Left ventricle myocardium inferior (tissue), 1 donor: ENCODE measurements at places on chromosomes 6 and 20. TPM values are rescaled to one million over a fixed set of nuclear protein-coding genes. Genes with fewer than 3 reads are reported as not detected.

The DPPA5 gene
- total RNA-seq, result not detected

The TRIM10 gene
- total RNA-seq, result not detected

The UBD gene
- total RNA-seq, result not detected

The LAMA4 gene
- 103 TPM for total RNA-seq

The ERVFRD-1 gene
- not detected for total RNA-seq

The DLGAP4 gene
- total RNA-seq, result 51.7 TPM

The HLA-F gene
- total RNA-seq, result 29.4 TPM

The MYH7B gene
- 253 TPM for total RNA-seq

The MYB gene
- total RNA-seq, result 0.08 TPM

The CYP24A1 gene
- not detected for total RNA-seq

The ESR1 gene
- 1.6 TPM for total RNA-seq

The BHLHE23 gene
- not detected for total RNA-seq

The HSPA12B gene
- total RNA-seq, result 12.5 TPM

The ADGRF5 gene
- 42.1 TPM for total RNA-seq

The PTK6 gene
- total RNA-seq, result not detected

The CFAP61 gene
- total RNA-seq, result 54.8 TPM

The XKR7 gene
- total RNA-seq, result not detected

The BPI gene
- total RNA-seq, result not detected

The FAM209B gene
- total RNA-seq, result 0.47 TPM

The CDSN gene
- total RNA-seq, result not detected

The TCP11 gene
- not detected for total RNA-seq

The BTN1A1 gene
- not detected for total RNA-seq

The LAMA5 gene
- total RNA-seq, result 70.9 TPM

The CCDC167 gene
- 28.1 TPM for total RNA-seq

The FAM209A gene
- not detected for total RNA-seq

The DACT2 gene
- 2.3 TPM for total RNA-seq

The ARMC2 gene
- total RNA-seq, result 14.0 TPM

The TAGAP gene
- 1.2 TPM for total RNA-seq

The LHFPL5 gene
- total RNA-seq, result not detected

The SLC22A2 gene
- total RNA-seq, result not detected

The PACRG gene
- total RNA-seq, result 10.5 TPM

The DEFB124 gene
- not detected for total RNA-seq

The EYS gene
- total RNA-seq, result 0.08 TPM

The TGM3 gene
- total RNA-seq, result not detected

The EFCAB8 gene
- total RNA-seq, result not detected

The OR2B6 gene
- total RNA-seq, result not detected

The KCNK15 gene
- total RNA-seq, result 0.33 TPM

The SLC12A5 gene
- total RNA-seq, result not detected

The ZC3H12D gene
- total RNA-seq, result 0.25 TPM
